Stimulated activated CD8-positive, alpha-beta memory T cell treated with anti-CD3 and anti-CD28 coated beads, Interleukin-2, amount 100 ng/mL, for 48 hours (primary cell): ENCODE measurements at places on chromosomes 6 and 20.

DNA sequence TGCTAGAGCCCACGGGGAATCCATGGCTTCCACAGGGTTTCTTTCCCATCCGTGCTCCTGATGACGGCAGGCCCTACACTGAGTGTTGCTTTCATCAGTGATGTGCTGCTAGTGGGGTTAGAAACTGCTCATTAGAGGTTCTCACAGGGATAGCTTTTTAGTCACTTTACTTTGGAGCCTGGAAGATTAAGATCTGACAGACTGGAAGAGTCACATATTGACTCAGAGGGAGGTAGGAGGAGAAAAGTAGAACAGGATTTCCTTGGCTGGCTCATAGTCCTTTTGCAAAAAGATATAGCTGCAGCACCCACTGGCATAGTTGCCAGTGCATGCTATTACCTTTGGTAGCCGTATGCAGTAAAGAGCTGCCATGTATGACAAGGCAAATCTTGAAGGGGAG is 890.3 kb downstream of the C6orf118 start:
- no peak for DNase-seq

GRCh38 chr20:40521962-40522361 is 167.1 kb downstream of the MAFB start:
- DNase-seq: no peak

DNA sequence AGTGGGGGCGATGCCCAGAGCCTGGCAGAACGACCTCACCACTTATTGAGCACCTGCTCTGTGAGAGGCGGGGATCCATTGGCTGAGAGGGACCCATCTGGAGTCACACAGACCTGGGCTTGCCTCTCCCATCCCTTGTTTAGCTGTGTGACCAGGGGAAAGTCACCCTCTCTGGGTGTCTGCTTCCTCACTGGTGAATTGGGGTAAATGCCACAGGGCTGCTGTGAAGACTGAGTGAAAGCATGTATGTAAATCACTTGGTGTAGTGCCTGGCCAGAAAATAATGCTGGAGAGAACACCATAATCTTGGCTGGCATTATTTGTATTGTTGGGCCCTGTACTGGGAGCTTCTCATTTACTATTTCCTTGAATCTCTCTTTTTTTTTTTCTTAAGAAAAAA is 83.4 kb upstream of the PRL start:
- no peak for DNase-seq

DNA sequence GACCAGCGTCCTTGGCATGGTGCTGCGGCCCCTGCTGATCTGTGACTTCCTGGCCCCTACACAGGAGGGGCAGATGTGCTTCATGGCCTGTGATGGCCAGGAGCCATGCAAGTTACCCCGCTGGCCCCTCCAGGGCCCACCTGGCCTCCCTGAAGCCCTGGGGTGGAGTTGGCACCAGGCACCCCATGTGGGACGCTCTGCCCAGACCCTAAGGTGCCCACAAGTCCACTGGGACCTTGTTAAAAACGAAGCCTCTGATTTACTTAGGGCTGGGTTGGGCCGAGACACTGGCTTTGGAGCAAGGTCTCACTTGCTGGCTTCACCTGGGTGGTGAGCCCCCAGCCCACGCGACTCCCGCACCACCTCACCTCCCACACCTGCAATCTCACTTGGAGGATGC is 139.0 kb downstream of the PHACTR3 start:
- no peak for DNase-seq
